Left renal cortex interstitium (tissue), 4 donors: ENCODE measurements at places on chromosomes 16 and 17.
A peak's percentile ranks its signal among the peaks of the same experiment; 100 is the strongest.

DNA sequence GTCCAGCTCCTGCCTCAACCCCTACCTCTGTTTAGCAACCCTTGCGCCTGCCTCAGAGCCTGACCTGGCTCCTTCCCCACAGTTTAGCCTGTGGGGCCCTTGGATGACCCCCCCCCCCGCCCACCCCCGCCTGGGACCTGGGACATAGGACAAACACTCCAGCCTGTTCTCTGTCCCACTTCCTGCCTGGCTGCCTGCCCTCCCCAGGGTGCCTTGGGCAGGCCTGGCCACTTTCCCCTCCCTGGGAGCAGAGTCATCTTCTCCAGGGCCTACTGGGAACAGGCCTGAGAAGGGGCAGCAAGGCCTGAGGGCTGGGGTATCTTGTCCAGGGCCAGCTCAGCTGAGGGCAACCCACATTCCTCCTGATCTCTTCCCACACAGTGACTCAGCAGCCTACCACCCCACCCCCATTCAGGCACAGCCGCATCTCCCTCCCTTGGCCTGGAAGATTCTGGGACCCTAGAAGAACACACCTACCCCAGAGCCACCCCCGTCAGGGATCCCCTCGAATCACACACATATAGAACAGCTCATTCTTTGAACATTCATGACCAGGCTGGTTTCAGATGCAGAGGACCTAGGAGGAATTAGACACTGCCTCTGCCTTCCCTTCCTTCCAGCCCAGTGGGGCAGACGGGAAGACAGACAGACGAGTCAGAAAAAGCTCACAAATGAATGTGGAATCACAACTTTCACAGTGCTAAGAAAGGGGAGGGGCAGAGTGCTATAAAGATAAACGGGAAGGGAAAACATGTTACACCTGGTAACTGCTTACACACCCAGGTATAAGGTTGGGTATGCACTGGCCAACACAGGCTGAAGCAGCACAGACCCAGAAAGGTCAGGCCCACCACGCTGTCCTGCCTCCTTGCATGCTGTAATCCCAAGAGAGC is 6.0 kb downstream of the FHOD1 start:
- no peak for DNase-seq

GRCh38 chr16:27406511-27407128 is 4.6 kb downstream of the IL21R start:
- no peak for DNase-seq

GRCh38 chr16:80387318-80387921 is 153.4 kb upstream of the DYNLRB2 start:
- no peak for DNase-seq

DNA sequence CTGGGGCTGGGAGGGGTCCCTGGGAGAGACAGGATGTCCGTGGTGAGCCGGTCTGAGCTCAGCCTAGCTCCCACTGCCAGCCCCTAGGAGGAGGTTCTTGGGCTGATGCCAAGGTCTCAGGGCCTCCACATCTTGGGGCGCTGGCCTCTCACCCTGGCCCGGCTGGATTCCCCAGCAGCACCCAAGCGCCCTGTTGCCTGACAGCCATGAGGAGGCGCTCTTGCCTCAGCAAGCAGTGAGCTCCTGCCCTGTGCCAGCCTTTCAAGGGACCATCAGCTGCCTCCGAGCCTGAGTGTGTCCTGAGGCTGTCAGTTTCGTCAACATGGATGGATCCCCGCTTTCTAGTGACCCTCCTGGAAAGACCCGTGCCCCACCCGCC is 234.9 kb upstream of the CIBAR2 start:
- no peak for DNase-seq

GRCh38 chr16:83517398-83517797 is 290.4 kb upstream of the HSBP1 start:
- no peak for DNase-seq

- no peak for DNase-seq
Observed at GRCh38 chr17:70775679-70776078, 606.3 kb downstream of the KCNJ2 start.

DNA sequence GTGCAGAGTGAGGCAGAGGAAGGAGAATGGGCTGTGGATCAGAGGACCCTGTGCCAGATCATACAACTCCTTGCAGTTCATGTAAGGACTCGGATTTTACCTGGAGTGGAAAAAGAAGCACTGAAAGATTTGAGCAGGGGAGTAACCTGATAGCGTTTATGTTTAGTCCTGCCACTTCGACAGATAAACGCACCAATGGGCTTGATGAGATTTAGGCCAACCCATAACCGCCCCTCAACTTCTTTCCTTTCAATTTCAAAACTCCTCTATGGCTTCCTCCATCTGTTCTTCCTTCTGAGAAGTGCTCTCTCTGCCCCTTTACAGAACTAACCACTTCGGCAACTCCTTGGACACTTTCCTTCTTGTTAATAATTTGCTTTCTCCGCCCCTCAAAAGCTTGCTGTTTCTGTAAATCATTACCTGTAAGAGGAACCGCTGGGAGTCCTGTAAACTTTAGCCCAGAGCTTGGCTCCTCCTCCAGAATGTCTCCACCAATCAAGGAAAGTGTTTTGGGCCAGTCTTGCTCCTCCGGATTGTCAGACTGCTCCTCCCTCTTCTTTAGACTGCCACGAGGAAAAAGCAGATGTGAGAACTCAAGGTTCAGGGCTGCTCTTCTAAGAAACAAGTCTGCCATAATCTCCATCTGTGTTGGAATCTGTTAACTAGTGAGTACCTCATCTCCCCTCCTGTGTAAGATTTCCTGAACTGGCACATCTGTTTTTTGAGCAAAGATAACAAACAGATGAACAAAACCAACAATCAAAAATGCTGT is at the start of gene ACSM3:
Gene ACSM3, plus strand, starts transcription at position 554 of the 772 bp plus-strand sequence. CDS start 6,021 bp downstream, outside the sequence.
- DNase-seq = peak; percentile 69

GRCh38 chr16:12253731-12254130 is 277.2 kb downstream of the SNX29 start:
- no peak for DNase-seq

DNA sequence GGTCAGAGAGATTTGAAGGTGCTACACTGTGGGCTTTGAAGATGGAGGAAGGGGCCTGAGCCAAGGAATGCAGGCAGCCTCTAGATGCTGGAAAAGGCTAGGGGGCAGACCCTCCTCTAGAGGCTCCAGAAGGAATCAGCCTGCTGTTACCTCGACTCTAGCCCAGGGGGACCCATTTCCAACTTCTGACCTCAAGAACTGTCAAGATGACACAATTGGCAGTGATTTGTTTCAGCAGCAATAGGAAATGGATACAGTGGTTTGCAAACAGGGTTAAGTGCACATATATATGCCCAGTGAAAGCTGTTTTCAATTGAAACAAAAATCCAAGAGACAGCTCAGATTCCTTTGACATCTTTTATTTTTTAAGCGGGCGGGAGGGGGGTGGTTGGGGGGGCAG is 3.7 kb upstream of the ZDHHC1 start:
- DNase-seq = no peak

DNA sequence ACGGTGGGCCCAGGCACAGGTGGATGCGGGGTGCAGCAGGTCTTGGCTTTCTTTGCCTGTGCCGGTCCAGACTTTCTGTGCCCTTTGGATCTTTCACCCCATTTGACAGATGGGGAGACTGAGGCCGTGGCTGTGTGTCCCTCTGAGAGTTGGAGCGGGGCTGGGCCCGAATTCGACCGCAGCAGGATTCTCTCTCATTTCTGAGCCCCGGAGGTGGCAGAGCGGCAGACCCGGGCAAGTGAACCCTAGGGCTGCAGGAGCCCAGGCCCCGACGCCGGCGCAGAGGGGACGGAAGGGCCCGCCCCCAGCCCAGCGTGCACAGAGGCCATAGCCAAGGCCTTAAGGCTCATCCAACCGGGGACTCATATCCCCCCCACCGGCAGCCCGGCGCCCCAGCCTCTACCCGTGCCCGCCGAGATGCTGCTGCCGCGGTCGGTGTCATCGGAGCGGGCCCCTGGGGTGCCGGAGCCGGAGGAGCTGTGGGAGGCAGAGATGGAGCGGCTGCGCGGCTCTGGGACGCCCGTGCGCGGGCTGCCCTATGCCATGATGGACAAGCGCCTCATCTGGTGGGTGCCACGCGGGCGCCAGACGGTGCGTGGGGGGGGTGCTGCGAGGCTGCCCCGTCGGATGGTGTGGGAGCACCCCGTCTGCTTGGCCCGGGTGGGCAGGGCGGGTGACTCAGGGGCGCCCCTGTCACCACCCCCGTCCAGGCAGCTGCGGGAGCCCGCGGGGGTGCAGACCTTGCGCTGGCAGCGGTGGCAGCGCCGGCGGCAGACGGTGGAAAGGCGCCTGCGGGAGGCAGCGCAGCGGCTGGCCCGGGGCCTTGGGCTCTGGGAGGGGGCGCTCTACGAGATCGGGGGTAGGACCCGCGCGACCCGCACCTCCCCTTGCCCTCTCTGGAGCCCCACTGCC is 857 bp downstream of the TMC8 start:
- no peak for DNase-seq

DNA sequence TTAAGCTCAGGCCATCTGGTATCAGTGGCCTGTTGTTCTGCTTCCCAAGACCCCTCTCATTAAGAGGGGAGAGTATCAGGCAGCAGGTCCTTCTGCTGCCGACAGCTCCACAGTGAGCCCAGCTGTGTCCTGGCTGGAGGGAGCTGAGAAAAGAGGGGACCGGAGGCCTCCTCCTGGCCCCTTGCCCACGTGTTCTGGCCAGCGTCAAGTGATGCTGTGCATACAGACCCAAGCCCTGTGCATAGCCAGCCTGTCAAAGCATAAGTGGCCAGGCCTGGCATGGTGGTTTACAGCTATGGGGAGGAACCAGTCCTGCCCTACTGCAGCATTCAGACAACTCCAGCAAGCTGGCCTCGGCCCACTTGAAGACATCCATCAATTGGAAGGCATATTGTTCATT is 48.0 kb downstream of the ABCC6 start:
- DNase-seq = no peak

DNA sequence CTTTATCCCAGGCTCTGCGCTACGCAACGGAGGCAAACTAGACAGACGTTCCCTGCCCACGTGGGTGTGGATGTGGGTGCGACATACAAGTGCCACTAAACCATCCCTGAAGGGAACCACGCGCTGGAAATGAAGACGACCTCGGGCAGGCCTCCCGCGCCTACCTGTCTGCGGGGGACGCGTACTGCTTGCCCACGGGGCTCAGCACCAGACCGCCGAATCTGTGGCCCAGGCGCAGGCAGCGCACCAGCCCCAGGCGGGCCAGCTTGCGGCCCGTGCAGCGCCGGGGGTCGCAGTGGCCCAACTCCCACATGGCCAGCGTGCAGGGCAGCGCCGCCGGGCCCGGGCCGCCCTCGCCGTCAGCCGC is 480 bp downstream of the TSR3 start:
- no peak for DNase-seq

DNA sequence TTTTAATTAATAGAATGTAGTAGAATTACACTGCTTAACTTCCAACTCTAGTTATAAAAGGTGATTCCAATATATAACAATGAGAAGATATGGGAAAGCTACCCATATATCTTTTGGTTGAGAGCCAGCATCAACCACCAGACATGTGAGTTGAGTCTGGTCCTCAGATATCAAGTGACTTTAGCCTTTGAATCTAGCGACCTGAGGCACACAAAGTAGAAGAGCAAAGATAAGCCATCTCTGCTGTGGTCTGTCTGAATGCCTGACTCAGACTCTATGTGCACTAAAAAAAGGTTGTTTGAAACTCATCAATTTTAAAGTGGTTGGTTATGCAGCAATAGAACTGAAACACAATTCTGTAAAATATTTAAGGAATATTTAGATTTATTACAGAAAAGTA is 492.5 kb upstream of the SOX9 start:
- DNase-seq = no peak

DNA sequence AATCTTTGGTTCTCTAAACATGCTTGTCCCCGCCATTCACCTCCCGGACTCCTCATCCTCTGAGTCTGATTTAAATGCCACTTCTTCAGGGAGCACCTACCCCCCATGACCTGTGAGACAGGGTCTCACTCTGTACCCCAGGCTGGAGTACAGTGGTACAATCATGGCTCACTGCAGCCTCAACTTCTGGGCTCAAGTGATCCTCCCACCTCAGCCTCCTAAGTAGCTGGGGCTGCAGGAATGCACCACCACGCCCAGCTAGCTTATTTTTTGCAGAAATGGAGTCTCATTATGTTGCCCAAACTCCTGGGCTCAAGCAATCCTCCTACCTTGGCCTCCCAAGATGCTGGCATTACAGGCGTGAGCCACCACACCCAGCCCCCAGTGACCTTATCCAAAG is 12.8 kb upstream of the CPSF4L start:
- DNase-seq = no peak

GRCh38 chr16:79362300-79362970 is 238.1 kb downstream of the MAF start:
- DNase-seq = no peak

DNA sequence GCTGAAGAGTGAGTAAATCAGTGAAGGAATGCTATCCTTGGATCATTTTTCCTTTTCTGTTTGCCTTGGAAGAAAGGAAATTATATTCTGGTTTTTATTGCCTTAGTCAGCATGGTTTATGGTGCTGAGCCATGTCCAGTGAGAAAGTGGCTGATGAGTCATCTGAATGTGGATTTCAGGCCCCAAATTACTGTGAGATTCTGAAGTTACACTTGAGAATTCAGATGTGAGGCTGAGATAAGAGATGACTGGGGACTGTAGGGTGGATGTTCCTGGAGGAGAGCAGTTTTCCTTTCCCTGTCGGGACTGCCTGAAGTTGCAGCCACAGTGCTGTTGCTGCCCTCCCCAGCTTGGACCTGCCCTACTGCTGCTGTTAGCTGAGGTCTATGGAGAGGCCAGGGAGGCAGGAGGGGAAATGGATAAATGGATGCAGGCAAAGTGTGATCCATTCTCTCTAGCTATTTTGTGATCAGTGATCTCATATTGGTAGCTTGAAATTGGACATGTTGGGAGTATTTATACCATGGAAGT is 4.2 kb upstream of the MAP3K14 start:
- no peak for DNase-seq

DNA sequence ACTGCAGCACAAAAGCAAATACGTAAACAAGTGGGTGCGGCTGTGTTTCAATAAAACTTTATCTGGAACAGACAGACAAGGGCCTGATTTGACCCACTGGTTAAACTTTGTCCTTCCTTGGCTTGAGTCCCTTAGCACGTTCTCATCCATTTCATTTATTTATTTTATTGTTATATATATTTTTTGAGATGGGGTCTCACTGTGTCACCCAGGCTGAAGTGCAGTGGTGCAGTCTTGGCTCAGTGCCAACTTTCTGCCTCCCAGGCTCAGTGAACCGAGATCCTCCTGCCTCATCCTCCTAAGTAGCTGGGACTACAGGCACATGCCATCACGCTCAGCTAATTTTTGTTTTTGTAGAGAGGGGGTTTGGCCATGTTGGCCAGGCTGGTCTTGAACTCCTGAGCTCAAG is 64.3 kb downstream of the MYH11 start:
- DNase-seq = no peak
